ENCODE measurements at places on chromosomes 4 and X.

GRCh38 chr4:185583813-185584212 is 48.5 kb upstream of the PDLIM3 start:
- DNase-seq, result no peak

GRCh38 chr4:156476359-156476758 is 495.2 kb downstream of the PDGFC start:
- no peak for DNase-seq

DNA sequence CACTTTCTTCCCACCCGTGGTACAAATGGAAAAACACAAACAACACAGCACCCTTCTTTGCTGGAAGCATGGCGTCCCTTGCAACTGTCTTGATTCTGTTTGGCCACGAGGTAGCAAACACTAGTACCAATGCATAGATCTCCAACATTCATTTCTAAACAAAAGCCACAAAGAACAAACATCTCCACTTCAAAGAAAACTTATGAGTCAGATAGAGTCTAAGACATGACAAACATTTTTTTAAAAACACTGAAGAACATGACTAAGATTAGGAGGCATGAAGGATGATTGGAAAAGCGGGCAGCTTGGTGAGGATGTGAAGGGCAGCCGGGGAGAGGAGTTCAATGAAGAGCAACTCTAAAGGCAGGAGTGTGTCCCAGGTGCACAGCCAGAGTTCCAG is 197.6 kb upstream of the FAM9B start:
- DNase-seq, result no peak

GRCh38 chr4:15925830-15926229 is 12.7 kb downstream of the FGFBP1 start:
- no peak for DNase-seq

GRCh38 chrX:77668391-77669237 is 117.4 kb downstream of the ATRX start:
- DNase-seq, result no peak

DNA sequence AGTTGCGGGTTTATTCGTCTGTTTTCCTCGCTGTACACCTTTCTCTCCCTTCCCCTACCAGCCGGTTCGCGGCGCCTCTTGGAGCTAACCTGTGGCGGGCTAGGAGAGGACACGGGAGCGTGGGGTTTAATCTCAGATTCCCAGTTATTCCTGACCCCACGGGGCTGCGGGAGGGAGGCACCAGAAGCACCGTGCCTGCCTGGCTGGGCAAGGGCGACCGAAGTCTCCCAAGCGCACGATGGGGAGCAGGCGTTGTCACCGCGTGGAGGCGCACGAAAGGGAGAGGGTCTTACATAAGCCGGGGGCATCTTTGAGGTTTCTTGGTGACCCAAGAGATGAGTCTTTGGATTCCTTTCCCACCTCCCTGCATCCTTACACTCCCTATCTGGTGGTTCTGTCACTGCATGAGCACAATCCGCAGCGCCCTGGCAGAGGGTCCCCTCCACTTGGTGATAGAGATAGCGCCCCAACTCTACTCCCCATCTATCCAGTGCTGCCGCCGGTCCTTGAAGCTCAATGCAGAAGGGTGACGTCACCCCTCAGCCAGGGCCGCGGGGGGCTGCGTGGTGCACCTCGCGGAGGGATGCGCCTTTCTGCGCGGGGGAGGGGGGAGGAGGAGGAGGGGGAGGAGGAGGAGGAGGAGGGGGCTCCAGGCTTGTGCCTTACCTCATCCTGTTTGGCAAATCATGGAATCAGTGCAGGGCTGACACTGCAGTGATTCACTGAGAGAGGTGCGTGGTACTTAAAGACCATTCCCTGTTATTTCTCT is 793 bp downstream of the TSPAN7 start:
- DNase-seq, result peak; percentile 46

- DNase-seq, result peak; percentile 18
Measured at GRCh38 chr4:178633263-178633662, 1191.0 kb upstream of the AGA start.

DNA sequence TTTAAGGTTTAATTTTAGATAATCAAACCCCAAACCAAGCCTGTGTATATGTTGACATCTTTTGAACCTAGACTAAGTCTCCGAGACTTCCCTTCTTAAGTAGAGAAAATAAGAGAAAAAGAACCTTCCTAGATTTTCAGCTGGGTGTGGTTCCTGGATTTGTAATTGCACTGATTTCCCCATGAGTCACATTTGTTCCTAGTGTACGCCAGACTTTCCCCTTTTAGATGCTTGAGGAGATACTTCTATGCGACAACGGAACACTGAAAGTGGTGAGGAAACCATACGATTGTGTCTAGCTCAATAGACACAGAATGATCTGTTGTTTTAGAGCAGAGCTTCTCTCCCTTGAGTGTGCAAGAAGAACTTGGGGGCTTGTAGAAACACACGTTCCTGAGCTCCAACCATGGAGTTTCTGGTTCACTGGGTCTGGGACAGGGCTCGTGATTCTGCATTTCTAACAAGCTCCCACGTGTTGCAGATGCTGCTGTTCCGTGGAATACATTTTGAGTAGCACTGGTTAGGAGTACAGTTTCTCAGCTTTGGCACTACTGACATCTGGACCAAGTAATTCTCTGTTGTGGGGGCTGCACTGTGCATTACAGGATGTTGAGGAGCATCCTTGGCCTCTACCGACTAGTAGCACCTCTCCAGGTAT is 87.1 kb downstream of the AMELX start:
- DNase-seq, result no peak

DNA sequence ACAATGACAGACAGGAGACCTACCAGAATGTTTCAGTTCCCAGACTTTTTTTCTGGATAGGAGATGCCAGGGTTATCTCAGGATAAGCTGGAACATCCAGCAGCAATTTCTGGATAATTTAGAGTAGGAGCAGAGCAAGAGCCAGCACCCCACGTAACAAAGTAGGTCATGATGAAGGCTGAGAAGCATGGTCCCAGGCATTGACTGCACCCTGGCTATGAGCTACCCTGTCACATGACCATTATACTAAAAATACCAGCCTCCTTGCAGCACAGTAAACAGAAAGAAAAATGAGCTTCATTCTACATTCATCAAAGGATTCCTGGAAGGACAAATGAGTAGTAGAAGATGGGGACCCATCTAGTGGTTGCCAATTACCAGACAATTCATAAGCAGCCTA is 247.4 kb upstream of the AR start:
- DNase-seq, result no peak

DNA sequence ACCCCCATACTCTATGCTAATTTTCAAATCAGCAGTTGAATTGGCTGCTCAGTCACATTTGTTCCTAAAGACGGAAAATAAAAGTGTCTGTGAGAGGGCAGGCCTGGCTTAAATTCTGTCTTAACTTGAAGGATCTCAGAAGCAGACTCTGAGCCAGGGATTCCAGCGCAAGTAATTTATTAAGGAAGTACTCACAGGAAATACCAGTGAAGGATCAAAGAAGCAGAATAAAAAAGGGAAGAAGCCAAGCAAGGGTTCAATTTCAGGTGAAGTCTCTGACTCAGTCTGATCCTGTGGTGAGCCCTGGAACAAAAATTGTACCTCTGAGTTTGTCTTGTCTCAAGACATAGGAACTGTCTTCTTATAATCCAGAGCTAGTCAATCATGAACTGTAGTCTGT is 52.2 kb downstream of the IL1RAPL1 start:
- no peak for DNase-seq

GRCh38 chrX:725971-726370 is 95.4 kb downstream of the SHOX start:
- no peak for DNase-seq

GRCh38 chrX:16547644-16548043 is 102.3 kb upstream of the S100G start:
- DNase-seq, result no peak

- DNase-seq, result no peak
Measured at GRCh38 chr4:48103483-48104139, 30.4 kb downstream of the TXK start.

DNA sequence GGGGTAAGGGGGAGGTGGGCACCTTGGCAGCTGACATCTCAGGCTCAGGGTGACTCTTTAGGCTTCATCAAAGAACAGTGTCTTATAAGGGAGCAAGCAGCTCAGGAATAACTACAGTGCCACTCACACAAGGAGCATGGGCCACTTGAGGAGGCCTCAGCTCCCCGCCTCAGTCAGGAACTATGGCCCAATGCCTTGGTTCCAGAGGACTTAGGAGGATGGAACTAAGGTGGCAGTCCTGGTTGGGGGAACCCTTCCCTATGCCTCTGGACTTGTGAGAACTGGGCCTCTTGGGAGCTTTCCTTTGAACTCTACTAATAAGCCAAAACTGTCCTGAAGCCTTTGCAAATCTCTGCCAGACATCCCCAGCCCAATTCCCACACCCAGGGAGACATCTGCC is 160.6 kb downstream of the EFNB1 start:
- DNase-seq, result no peak

DNA sequence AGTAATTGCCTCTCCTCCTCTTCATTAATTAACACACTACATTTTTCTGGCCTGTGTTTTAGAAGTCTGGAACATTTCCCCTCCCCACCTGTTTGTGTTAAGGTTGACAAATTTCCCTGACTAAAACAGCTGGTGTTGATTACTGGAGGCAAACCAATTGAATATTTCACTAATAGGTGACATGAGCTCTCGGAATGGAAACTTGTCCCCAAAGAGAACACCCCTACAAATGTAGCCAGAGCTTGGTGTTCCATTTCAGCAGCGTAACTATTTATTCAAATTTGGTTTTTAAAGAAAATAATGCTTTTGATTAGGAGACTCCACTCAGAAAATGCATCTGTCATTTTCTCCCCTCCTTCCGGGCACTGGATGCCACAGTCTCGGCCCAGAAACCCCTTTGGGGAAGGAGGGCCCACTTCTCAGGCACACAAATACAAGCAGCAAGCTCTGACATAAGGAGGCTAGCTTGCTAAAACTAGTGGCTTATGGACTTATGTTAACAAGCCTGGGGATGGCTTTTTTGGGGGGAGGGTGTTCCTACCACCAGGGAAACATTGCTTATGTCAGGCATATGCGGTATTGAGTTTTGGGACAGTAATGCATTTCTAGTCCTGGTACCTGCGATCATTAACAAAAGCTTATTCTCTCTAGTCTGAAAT is 2.2 kb downstream of the RNF150 start:
- DNase-seq, result no peak

- no peak for DNase-seq
Measured at GRCh38 chrX:38811515-38812243, 10.4 kb downstream of the MID1IP1 start.

GRCh38 chr4:87819281-87819919 is 13.4 kb upstream of the MEPE start:
- no peak for DNase-seq

GRCh38 chrX:1906028-1906427 is 291.2 kb downstream of the ASMT start:
- DNase-seq, result no peak

GRCh38 chr4:8653326-8654000 is 60.9 kb downstream of the CPZ start:
- DNase-seq, result no peak

DNA sequence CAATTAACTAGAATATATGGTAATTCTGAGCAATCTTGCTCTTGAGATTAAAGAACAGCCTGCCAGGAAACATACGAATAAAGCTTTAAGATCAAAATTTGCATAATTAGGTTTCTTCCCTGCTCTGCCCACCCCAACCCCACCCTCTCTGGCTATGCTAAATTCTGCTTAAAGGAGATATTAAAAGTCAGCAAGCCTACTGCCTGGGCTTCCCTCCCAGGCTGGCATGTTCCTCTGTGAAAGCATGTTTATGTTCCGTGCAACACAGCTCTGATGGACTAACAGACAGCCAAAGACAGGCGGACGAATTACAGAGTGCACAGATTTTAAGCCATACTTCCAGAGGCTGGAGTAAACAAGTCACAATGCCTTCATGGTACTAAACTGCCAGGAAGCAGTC is 28.4 kb downstream of the CD99L2 start:
- DNase-seq, result no peak

GRCh38 chr4:78904143-78904542 is 35.1 kb downstream of the PAQR3 start:
- no peak for DNase-seq

GRCh38 chr4:176470671-176471070 is 150.9 kb downstream of the SPCS3 start:
- DNase-seq, result no peak

Measured in Jurkat, Clone E6-1 (cell line).